Activated CD4-positive, alpha-beta T cell treated with anti-CD3 and anti-CD28 coated beads, Interleukin-10, Interleukin-2, amounts not matched to agents 100 ng/mL and 50 ng/mL, durations not matched to agents 16 hours and 8 hours (primary cell): ENCODE measurements at places on chromosomes 6 and 20.

- no peak for DNase-seq
Measured at GRCh38 chr6:81613606-81614005, 138.9 kb downstream of the TENT5A start.

- no peak for DNase-seq
Measured at GRCh38 chr20:40463171-40463570, 225.9 kb downstream of the MAFB start.

- DNase-seq = no peak
Measured at GRCh38 chr6:181049-181654, 111.1 kb upstream of the DUSP22 start.

GRCh38 chr6:66321017-66321416 lies 614.0 kb upstream of the EYS start:
- no peak for DNase-seq

GRCh38 chr20:33948480-33948879 lies 45.2 kb upstream of the RALY start:
- no peak for DNase-seq

DNA sequence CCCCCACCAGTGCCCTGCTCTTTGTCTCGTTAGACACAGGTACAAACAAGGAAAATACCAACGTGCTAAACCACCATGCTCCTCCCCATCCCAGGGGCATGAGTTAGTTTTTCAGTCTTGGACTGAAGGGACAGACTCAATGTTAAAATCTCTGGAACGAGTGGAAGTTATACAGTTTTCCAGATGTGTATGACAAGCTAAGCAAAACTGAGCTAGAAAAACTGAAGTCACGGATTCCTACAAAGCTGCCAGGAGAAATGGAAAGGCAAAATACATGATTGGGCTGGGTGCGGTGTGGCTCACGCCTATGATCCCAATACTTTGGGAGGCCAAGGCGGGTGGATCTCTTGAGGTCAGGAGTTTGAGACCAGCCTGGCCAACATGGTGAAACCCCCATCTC lies 34.3 kb upstream of the QKI start:
- no peak for DNase-seq

DNA sequence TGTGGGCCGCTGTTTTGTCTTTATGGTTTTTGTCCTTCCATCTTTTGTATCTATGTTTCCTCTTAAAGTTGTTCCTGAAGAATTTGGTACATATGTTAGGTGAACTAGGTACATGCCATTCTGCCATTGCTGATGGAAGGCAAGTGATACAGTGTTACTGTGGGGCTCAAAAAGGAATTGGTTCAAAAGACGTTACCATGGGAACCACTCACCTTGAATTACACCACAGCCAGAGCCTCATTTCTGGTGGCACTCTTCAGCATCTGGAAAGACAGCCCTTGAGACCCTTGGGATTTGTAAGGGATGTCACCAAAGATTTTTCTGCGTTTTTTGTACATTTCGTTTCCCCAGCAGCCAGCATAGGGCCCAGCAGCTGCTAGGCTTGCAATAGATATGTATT lies 31.9 kb downstream of the TMEM181 start:
- no peak for DNase-seq

DNA sequence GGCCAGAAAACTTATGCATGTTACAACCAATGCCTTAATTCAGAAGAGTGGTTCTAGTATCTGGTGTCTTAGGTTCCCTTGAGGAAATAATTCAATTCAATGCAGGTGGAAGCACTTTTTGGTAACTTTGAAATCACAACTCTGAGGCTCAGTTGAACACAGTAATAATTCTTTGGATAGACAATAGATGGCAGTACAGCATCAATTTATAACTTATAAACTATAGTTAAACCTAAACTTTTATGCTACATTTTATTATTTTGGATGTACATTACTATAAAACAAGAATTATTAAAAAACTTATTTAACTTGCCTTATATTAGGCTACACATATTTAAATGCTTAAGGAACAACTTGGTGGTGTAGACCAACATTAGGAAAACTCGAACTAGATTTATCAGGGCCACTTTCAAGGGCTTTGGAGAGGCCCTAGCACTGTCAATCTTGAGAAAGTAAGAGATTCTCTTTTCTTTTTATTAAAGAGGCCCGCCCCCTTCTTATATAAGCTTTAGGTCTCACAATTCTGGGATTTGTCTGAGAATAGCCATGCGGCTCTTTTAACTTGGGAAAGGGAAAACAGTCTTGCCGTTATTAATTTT lies 85.9 kb downstream of the CRYBG1 start:
- peak; percentile 37 for DNase-seq

- no peak for DNase-seq
Measured at GRCh38 chr6:23031986-23032385, 462.6 kb downstream of the HDGFL1 start.

- no peak for DNase-seq
Measured at GRCh38 chr6:144722154-144722737, 437.1 kb downstream of the UTRN start.

GRCh38 chr20:34193051-34193450 lies 48.2 kb upstream of the ASIP start:
- no peak for DNase-seq

DNA sequence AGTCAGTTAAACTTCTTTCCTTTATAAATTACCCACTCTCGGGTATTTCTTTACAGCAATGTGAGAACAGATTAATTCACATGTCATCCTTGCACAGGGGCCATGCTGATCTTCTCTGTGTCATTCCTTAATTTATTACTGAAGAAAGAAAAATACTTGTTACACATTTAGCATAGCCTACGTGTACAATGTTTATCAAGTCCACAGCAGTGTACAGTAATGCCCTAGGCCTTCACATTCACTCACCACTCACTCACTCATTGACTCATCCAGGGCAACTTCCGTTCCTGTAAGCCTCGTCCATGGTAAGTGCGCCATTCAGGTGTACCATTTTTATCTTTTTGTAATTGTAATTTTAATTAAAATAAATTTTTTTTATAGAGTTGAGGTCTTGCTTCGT lies 73.6 kb downstream of the RSPH3 start:
- DNase-seq = no peak

DNA sequence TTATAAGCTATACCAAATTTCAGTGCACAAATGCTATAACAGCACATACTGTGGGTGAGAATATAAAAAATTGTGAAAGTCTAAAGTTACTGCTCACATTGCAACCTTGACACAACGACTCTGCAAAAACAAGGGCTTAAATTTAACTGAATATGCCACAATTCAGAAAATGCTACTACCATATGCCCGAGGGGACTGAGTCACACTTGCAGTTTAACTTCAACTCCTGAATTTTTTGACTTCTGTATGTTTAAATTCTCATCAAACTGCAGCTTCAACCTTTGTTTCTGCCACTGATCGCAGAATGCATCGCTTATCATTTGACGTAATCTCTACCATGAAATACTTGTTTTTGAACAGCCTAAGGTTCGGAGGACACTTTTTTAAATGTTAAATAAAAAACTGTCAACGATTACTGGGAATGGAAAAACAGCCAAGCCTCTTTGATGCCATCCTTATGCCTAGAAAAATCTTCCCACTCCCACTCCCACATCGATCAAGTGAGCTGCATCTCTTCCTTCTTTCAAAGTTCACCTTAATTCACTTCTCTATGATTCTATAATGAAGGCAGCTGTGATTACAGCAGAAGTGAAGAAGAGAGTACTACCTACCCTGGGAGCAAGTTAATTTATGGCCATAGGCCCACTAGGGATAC lies 136.5 kb downstream of the ATXN1 start:
- DNase-seq = no peak

DNA sequence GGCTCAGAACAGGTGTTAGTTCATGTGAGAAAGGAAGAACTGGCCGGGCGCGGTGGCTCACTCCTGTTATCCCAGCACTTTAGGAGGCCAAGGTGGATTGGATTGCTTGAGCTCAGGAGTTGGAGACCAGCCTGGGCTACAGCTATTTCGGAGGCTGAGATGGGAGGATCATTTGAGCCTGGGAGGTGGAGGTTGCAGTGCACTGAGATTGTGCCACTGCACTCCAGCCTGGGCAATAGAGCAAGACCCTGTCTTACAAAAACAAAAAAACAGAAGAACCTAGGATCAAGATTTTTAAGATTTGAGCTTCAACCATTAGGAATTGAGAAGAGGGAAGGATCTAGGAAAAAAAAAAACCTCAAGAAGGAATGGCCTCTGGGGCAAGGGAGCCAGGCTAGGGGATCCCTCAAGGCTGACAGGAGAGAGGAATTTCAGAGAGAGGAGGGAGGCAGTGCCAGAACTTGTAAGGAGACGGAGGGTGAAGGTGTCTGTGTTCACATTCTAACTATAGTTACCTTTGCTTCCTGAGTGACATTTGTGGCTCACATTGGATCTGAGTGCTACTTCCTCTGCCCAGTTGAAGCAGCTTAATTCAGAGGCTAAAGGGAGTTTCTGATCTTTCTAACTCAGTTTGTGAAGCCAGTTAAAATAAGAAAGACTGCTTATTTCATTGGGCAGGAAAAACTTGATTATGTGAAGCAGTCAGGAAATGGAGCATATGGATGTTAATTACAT lies 26.1 kb downstream of the CHMP4B start:
- DNase-seq = no peak

- DNase-seq = no peak
Measured at GRCh38 chr6:127120023-127120786, 1.7 kb downstream of the RSPO3 start.

GRCh38 chr6:69820438-69820837 lies 23.6 kb upstream of the LMBRD1 start:
- no peak for DNase-seq

DNA sequence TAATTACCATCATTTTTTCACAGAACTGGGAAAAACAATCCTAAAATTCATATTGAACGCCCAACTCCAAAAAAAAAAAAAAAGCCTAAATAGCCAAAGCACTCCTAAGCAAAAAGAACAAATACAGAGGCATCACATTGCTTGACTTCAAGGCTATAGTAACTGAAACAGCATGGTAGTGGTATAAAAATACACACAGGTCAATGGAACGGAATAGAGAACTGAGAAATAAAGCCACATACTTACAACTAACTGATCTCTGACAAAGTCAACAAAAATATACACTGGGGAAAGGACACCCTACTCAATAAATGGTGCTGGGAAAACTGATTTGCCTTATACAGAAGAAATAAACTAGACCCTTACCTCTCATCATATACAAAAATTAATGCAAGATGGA lies 89.6 kb downstream of the MRAP2 start:
- no peak for DNase-seq

- DNase-seq = peak; percentile 47
Measured at GRCh38 chr6:11585426-11586016, 48.0 kb downstream of the TMEM170B start.
